Astrocyte (in vitro differentiated cells and primary cell): ENCODE measurements at places on chromosomes 4 and X.

DNA sequence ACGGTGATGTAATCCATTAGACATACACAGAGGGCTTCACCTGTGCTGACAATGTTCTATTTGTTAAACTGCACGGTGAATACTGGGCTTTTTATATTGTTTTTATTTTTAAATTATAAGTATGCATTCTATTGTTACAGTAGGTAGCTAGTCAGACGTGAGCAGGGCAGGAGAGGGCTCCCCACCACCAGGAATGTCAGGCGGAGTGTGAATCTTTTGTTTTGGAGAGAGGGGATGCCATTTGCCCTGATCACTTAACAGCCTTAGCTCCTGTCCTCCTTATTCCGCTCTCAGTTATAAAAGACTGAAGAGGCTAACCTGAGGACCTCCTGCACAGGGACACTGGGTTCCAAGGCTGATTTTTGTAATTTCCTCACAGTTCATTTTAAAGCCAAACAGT, 151.6 kb upstream of the TAPT1 start:
- DNase-seq, result no peak

GRCh38 chr4:23728393-23728792, 161.5 kb downstream of the PPARGC1A start:
- DNase-seq, result peak; percentile 99

DNA sequence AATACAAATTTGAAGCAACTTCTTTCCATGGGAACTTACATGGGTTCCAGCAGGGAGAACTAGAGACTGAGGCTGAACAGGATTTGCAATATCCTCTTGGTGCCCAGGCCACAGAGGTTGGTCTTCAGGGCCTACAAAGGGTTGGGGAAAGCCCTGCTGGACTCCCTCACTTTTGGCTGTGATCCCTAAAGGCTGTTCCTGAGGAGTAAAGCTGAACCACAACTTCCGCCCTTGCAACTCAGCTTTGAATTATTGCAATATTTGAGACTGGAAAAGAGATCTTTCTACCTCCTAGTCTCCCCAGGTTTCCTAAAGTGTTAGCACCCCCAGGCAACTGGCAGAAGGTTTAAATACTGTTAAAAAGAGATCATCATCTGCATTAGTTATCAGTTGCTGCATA, 26.9 kb downstream of the DCHS2 start:
- no peak for DNase-seq

GRCh38 chr4:101856149-101856548, 65.6 kb downstream of the BANK1 start:
- DNase-seq, result no peak

DNA sequence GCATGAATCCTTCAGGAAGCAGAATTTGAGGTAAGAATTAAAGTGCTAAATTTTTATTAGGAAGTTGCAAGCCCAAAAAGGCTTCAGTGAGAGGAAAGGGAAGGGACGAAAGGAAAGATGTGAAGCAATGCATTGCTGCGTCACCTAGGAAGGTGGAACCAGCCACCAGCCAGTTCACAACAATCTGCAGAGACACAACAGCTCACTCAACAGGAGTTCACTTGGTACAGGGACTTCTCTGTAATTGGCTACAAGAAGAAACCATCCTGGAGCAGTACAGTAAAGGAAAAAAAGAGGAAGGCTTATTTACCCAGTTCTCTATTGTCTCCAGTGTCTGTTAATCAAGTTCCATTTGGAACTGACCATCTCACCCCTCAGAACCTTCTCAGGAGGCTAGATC, 157.6 kb downstream of the HNRNPD start:
- DNase-seq, result no peak

DNA sequence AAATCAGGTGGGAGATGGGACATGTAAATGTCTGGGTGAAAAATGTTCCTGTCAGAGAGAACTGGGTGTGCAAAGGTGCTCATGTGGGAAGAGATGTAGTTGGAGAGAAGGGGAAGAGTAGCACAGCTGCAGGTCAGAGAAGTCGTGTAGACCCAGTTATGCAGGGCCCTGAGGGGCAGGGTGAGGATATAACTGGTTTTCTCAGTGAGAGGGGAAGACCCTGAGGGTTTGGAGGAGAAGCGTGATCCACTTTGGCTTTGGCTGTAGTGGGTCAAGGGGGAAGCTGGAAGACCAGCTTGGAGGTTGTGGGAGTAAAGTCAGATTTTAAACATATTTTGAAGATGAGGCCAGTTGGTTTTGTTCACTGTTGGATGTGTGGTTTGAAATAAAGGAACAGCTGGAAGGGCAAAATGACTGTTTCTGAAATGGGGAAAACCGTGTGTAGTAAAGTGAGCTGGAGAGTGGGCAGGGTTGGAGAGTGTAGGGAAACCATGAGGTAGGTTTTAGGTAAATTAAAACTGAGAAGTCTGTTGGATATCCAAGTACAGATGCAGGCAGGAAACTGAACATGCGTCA, 44.2 kb downstream of the NAP1L5 start:
- no peak for DNase-seq

- no peak for DNase-seq
These were observed 153.1 kb downstream of the AFAP1 start for GRCh38 chr4:7786517-7786916.

DNA sequence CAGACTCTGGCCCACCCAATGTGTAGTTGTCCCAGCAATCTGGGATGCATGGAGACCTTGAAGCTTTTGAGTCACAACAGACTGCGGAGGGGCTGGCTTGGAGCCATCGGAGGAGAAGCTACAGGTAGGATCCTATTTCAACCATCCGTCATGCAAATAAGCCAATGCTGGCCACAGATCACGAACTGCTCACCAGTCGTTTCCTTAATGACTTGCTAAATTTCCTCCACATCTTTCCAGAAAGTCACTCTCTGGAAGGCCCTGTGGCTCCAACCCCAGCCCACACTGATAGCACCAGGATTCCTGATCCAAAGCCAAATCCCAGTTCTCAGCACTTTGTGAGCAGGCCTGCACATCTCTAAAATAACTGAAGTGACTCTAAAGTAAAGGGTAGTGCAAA, 321.3 kb downstream of the RAB28 start:
- peak; percentile 90 for DNase-seq

GRCh38 chr4:61772126-61772525, 572.0 kb downstream of the ADGRL3 start:
- DNase-seq, result peak; percentile 40
